ENCODE measurements at places on chromosomes 2 and 18.

DNA sequence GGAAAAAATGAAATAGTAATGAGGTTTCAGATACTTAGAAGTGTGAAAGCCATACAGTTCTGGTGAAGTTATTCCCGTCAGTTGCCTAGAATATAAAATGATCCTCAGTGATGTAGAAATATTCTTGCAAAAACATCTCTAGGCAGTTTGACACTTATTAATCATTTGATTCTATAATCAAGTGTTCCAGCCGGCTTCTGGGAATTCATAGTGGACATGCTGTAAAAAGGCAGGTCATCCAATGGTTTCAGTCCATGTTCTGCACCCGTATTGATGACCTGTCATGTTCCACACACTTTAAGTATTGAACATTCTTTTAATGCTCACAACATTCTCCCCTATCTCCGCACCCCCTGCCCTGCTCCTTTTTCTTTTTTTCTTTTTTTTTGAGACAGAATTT lies 19.8 kb downstream of the ARPC2 start:
- no peak for DNase-seq

- DNase-seq, result no peak
Observed at GRCh38 chr2:216918088-216918680, 58.3 kb upstream of the TNP1 start.

DNA sequence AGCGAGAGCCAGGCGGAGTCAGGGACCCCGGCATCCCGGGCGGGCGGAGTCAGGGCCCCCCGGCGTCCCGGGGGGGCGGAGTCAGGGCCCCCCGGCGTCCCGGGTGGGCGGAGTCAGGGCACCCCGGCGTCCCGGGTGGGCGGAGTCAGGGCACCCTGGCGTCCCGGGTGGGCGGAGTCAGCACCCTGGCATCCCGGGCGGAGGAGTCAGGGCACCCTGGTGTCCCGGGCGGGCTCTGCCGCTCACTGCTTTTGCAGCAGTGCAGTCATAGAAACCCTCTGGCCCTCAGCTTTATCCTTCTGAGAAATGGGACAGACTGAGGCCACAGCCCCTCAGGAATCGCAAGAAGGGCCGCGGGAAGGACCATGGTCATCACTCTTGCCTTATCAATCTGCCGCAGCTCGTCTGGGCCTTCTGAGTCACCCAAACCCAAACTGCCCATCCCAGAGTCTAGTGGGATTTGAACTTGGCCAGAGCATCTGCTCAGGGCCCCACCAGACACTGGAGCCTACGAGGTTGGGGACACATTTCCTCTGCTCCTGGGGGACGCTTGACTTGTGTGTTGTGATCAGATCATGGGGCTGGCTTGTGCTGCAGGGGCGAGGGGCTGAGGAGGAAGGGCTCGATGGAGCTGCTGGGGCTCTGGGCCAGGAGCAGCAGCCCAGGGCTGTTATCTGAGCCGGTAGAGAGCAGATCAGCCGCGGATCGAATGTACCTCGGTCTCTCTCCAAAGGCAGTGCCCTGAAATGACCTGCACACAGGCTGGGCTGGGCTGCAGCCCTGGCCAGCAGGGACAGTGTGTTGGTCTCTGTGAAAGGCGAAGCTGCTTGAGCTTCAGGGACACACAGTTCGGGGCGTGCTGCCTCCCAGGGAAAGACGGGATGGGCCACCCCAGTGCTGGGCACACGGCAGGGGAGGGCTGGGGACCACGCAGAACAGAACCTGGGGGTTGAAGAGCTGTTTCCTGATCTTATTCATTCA lies 290.1 kb upstream of the HDAC4 start:
- no peak for DNase-seq

DNA sequence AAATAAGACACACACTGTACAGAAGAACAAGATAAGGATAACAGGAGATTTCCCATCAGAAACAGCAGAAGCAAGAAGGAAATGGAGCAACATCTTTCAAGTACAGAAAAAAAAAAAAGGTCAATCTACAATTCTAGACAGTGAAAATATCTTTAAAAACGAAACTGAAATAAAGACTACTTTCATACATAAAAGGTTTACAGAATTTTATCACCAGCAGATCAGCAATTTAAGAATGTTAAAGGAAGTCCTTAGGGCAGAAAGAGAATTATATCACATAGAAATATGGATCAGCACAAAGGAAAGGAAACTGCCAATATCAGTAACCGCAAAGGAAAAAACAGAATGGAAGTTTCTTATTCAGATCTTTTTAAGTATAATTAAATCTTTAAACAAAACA lies 931.0 kb downstream of the EPHA4 start:
- DNase-seq, result no peak

- no peak for DNase-seq
Observed at GRCh38 chr2:858646-859045, 92.0 kb upstream of the SNTG2 start.

GRCh38 chr2:180893752-180894151 lies 86.7 kb upstream of the UBE2E3 start:
- DNase-seq, result no peak

- no peak for DNase-seq
Observed at GRCh38 chr2:18436503-18437005, 123.9 kb downstream of the RDH14 start.

Data from erythroblast (primary cell).